ENCODE measurements at places on chromosomes 16 and 17.

GRCh38 chr16:25005445-25006306 lies 9.5 kb downstream of the ARHGAP17 start:
- DNase-seq = no peak

GRCh38 chr16:60107437-60107836 lies 1373.3 kb upstream of the GOT2 start:
- DNase-seq = no peak

DNA sequence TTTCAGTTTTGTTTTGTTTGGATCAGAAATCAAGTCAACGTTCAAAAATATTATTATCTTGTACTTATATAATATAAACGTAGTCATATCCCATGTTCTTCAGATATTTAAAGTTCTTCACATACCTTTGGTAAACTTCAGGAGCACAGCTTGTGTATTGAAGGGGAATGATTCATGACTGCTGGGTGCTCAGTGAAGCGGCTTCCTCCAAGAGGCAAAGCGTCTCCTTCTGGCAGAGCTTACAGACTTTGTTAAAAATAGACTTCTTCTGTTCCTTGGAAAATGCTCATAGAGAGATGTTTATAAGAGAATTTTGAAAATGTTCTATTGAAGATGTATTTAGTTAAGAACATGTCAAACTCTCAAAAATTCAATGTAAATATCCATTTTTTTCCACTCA lies 155.6 kb upstream of the CNTNAP4 start:
- DNase-seq = no peak

DNA sequence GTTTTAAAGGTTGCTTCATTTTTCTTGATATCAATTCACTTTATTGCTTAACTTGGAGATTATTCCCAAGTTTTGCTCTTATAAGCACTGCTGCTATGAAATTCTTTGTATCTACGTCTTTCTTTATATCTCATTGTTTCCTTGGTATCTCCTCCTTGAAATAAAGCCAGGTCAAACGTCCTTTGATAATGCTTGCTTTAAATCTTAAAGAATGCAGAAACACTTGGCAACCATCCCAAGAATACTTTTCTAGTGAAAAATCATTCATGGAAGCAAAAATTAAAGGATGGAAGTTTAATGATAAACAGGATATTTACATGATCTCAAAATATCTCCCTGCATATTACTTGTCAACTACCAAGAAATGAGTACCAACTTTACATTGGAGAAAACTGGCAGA lies 175.2 kb downstream of the CPPED1 start:
- no peak for DNase-seq

GRCh38 chr16:57479205-57479975 lies 6.9 kb downstream of the DOK4 start:
- DNase-seq = no peak

DNA sequence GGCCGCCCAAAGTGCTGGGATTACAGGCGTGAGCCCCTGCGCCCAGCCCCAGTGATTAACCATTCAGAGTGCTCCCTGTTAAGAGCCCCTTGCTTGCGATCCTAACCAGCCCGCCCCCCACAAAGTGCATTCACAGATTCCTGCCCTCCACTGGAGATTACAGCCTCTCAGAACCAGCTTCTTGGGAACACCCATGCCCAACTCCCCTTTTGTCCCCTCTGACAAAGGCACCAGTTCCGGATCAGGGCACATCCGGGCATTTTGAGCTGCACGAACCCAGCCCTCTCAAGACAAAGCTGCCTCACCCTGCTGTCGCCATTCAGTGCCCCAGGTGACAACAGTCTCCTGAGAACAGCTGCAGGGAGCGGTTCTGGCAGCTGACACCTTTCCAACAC lies 848 bp upstream of the KRT19 start:
- no peak for DNase-seq
